Liver (tissue), 10 donors: ENCODE measurements at places on chromosomes 1 and 21.

DNA sequence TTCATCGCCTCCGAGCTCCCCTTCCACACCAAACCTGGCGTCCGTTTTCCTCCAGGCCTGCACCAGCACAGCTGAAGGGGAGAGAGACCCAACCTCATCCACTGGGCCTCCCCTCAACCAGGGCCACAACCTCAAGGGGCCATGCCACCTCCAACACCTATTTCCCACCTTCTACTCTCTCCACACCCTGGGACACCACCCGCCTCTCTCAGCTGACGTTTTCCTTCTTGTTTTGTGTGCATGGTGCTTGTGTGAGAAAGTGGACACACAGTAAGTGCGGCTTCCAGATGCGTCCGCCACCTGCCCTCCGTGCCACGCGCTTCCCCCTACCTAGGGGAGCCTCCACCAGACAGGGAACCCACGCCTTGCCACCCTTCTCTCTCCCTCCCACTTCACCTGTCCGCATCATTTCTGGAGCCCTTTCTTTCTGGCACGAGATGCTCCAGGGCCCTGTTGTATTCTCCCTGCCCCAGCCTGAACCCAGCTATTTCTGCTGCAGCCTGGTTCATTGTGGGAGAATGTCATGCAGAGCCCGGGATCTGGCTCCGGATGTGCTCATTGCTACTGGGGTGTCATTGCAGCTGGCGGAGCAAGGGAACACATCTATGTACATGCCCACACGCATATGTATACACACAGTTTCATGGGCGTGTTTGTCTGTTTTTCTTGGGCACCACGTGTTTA lies 1.3 kb upstream of the GNB1 start:
- no peak for DNase-seq

DNA sequence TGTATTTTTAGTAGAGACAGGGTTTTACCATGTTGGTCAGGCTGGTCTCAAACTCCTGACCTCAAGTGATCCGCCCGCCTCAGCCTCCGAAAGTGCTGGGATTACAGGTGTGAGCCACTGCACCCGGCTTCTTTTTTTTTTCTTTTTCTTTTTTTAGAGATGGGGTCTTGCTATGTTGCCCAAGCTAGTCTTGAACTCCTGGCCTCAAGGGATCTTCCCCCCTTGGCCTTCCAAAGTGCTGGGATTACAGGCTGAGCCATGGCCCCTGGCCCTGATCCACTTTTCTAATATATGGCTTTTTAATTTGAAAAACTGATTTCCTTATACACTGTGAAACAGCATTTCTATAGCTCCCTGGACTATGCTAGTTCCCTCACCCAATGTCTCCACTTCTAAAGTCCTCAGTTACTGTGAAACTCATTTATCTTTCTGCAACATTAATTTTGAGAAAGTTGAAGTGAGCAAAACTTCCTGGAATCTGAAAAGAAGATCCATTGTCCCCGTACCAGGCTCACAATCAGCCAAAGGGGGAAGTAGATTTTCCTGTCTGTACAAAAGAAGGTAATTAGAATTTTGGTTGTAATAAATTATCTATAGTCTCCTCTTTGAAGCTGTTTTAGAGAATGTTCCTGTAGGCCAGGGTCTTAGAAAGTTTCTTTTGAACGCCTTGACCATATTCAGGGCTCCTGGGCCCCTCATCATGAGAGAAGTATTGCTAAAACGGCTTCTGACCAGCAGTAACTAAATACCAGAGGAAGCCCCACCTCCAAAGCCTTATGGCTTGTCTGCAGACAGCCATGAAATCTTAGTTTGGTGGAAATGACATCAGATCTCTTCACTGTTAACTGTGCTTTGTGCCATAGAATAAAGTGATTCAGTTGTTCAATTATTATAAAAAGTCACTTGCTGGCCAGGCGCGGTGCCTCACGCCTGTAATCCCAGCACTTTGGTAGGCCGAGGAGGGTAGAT lies 34.9 kb downstream of the DEGS1 start:
- DNase-seq: no peak

- DNase-seq: no peak
Observed at GRCh38 chr21:21664871-21665270, 666.7 kb downstream of the NCAM2 start.

GRCh38 chr1:6037338-6037762 lies 8.3 kb upstream of the KCNAB2 start:
- no peak for DNase-seq

DNA sequence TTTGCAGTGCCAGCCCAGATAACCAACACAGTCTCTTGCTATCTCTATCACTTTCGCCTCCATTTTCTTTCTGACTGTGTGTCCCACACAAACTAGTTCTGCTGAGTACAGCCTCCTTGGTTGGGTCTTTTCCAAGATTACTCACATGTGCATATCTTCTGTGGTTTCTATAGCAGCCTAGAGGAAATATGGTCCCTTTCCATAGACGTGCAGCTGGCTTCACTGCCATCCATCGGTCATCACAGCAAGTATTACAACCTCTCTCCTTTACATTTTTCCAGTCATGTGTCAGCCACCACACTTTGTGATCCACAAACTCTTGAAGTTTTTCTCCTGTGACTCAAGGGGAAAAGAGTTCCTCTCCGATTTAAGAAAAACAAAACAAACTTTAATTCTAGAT lies 893.4 kb upstream of the ADGRL4 start:
- DNase-seq: no peak

GRCh38 chr1:41122851-41123518 lies 101.5 kb upstream of the SLFNL1 start:
- DNase-seq: no peak

DNA sequence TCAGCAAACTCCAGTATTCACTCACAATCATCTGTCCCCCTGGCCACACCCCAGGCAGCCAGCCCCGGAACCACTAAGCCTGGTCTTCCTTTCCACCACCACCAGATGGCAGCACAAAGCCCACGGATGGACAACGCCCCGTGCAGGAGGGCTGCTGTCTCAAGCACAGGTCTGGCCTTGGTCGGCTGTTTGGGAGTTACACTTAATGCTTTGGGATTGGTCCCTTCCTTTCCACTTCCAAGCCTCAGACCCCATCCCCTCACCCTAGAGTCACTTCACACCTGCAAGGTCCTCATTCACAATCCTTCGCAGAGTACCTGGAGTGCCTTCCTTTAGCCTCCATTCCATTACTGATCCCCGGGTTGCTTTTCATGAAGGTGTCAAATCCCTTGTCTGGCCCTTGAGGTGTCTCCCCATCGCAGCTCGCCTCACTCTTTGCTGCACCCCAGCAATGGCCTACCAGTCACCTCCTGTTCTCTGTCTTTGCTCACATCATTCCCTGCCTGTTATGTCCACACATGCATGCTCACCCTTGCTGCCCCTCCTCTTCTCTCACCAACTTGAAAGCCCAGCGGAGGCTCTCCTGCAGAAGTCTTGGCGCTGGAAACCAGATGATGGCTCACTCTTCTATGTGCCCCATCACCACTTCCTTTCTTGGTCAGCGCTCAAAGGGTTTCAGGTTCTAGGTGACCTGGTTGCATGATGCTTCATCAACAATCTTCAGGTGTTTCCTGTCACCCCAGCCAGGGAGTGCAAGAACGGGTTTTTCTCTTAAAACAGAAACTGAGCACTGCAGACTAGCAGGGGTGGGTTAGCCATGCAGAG lies 24.9 kb upstream of the KCNA2 start:
- peak; percentile 76 for DNase-seq

DNA sequence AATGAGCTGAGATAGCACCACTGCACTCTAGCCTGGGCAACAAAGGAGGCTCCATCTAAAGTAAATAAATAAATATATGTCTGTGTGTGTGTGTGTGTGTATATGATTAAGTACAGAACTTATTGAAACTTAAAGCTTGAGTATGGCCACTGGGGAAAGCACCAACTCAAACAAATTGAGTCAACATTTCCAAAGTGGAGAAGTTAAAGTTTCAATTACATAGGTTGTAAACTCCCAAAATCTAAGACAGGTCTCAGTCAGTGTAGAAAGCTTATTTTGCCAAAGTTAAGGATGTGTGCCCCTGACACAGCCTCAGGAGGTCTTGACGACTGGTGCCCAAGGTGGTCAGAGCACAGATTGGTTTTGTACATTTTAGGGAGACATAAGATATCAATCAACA lies 458.9 kb upstream of the RGS18 start:
- no peak for DNase-seq

DNA sequence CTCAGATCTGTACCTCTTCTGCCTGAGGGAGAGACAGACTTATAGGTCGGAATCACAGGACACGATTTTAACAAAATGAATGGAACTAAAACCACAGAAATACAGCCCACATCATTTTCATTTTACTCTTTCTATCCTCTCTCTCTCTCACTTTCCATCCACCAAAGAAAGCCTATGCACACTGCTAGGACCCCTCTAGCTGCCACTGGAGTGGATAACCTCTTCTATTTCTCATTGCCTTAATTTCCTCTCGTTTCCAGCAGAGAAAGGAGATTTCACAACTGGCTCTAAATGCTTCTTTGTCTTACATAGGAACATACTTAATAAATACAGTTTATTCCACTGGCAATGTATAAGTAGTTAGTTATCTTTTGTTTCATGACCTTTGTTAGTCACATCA lies 867.8 kb upstream of the ADGRL4 start:
- no peak for DNase-seq

GRCh38 chr1:63868268-63868781 lies 94.5 kb downstream of the ROR1 start:
- DNase-seq: no peak

- no peak for DNase-seq
Observed at GRCh38 chr1:184472136-184472535, 85.3 kb downstream of the C1orf21 start.

DNA sequence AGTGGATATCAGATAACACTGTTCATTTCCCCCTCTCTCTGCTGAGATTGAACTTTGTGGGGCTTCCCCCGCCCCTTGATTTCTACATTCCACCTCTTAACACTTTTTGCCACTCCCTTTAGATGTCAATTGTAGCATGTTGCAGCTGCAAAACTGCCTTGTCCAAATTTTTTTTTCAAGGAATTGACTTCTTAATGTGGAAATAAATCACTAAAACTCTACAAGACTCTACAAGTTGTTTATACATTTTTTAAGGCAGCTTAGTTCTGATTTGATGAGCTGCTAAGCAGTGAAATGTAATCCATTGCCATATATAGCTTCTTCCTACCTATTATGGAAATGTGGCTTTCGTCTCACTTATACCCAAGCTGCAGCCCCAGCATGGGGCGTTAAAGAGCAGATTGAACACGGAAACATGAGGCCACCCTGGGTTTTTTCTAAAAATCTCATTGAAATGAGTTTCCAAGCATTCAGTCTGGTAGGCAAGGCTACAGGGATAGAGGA lies 132.2 kb downstream of the SYT2 start:
- no peak for DNase-seq

DNA sequence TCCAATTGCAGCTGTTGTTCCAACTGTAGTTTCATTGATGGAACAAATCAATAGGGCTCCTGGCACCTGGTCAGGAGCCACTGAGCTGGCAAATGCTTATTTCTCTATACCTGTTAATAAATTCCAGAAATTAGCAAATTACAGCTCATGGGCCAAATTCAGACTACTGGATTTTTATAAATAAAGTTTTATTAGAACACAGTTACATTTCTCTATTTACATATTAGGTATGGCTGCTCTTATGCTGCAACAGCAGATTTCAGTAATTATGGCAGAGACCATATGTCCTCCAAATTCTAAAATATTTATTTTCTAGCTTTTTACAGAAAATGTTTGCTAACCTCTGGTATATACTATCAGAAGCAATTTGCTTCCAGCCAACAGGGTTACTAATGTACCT lies 47.8 kb downstream of the DUSP10 start:
- no peak for DNase-seq

- DNase-seq: no peak
Observed at GRCh38 chr1:19737104-19737825, 62.5 kb downstream of the TMCO4 start.

DNA sequence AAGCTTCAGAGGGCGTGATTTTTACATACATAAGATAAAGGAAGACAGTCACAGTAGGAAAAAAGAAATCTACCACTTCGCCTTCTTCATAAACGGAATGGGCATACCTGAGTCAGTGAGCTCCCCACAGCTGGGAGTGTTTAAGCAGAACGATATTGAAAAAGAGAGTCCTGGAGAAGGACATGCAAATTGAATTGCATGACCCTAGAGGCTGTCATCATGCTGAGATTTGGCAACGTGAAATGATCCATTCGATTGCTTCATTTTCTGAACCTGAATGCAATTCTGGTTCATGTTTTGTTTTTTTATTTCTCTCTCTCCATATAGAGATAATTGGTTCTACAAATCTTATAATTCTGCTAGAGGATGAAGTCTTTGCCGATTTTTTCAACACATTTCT lies 3.7 kb downstream of the RGSL1 start:
- DNase-seq: no peak

GRCh38 chr1:216766633-216767327 lies 43.6 kb upstream of the ESRRG start:
- no peak for DNase-seq

DNA sequence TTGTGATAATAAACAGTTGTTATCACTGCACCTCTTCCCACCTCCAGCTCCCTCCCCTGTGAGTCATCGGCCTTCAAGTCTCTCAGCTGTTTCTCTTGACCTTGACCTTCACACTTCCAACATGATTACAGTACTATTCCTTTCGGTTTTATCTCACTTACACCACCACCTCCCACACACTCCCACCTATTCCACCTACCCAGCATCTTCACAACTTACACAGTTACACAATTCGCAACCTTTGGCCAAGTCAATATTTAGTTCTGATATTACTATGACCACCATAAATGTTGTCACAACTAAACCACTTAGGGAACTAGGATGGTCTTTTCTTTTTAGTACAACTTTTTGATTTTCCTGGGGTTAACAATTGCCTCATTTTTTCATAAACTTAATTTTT lies 60.2 kb downstream of the RIPK4 start:
- no peak for DNase-seq

GRCh38 chr1:186894415-186894814 lies 65.7 kb downstream of the PLA2G4A start:
- no peak for DNase-seq

- DNase-seq: peak; percentile 53
Observed at GRCh38 chr21:37711836-37712568, 204.3 kb downstream of the KCNJ6 start.

DNA sequence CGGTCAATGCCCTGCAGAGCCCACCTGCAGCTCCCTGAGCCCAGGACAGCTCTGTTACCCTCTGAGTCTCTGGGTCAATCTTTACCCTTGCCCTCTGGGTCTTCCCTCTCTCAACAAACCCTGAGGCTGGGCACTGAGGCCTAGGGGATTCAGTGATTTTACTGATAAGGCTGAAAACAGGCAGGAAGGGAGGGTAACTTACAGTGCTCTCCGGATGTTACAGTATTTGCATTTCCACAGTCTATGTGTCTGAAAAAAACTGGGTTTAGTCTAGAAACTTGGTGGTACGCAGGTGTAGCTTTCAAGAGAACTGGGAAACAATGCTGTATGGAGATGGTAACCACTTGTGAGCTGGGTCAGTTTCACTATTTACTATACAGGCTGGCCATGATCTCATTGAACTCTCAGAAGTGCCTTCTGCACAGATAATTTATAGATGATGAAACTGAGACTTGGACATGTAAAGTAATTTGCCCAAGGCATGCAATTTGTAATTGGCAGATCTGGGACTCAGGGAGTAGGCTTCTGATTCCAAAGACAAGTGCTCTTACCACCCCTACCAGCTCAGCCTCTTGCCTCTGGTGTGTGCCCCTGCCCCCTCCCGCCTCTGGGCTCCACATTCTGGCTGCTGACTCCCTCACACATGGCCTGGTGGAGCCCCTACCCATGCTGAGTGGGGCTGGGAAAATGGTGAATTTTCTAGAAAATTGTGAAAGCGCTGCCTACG lies 48.8 kb downstream of the TENT5C start:
- DNase-seq: no peak

GRCh38 chr1:214318956-214319736 lies 38.2 kb downstream of the SMYD2 start:
- no peak for DNase-seq
